ENCODE measurements at places on chromosomes 3 and 15. TPM values are rescaled to one million over a fixed set of nuclear protein-coding genes. Genes with fewer than 3 reads are reported as not detected.

DNA sequence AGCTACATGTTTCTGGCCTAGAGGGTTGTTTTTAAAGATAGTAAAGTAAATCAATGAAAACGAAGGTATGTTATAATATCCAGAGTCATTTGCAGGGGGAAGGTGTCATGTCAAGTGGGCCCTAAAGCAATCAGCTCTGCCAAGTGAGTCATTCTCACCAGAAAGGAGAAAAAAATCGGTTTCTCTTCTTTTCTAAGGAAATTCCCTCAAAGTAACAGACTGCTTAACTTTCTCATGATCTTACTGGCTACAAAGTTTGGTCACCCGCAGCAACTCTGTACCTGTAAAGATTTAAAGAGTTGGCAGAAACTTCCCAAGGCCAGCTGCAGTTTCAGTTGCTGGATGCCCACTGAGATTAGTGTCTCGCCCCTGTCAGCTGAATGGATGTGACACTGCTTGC lies 5.5 kb upstream of the FSIP1 start:
- no peak for DNase-seq

GRCh38 chr15:79185199-79185598 lies 94.6 kb upstream of the RASGRF1 start:
- DNase-seq = no peak

Gene NAA50
- total RNA-seq = 100 TPM

Gene FOXB1
- total RNA-seq = not detected

DNA sequence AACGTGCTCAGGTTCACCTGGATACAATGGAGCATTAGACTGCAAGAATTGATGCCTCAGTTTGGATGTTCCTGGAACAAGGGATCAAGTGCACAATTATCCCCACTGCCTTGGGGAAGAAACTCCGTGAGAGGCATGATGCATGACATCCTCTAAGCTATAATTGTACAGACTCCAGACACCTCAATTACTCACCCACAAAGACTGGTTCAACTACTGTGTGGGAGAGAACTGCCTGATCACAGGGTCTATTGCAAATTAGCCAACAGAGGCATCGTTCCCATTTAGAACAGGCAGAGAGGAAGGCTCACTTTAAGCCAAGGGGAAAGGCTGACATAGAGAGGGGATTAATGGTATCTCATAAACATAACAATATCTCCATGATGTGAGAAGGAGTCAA lies 43.5 kb downstream of the ARRDC4 start:
- DNase-seq = no peak

Gene PFKFB4
- 29.1 TPM for total RNA-seq

Gene GOLGA8G
- total RNA-seq = not detected

DNA sequence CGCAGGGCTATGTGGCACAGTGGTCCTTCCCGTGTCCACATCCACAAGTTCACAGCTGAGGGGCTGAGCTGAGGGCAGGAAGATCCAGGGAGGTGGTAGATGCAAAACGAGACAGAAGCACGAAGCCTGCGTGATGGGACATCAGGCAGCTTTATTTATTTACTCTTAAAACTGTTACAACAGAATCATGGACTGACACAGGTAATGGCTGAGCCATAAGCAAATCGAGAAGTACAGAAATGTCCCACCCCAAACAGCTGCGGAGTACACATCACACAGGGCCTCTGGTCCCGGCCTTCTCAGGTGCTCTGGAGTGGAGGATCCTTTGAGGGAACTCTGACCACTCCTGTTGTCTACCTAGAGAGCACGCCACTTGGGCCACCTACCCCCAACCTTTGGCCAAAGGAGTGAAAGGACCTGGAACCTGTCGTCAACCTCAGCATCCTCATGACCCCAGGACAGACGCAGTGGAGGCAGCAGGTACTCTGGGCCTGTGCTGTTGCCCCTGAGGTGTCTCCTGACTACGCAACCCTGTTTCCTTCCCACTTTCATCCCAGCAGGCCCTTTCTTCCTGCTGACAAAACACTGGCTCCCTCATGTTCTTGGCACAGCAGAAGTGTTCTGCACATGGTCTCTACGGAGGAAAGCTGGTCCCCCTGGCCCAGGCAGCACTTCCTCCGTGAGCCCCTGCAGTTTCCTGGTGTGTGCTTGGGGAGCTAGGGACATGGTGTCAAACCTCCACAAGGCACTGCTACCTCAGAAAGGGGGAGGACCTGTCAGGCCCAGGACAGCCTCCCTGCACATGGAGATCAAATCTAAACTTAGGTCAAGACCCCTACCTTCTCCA lies 47.8 kb downstream of the DHX30 start:
- DNase-seq = peak; percentile 59

- no peak for DNase-seq
Measured at GRCh38 chr3:150312018-150312657, 96.0 kb upstream of the TSC22D2 start.

Gene SPESP1
- 0.43 TPM for total RNA-seq

- no peak for DNase-seq
Measured at GRCh38 chr15:73624530-73624929, 8.7 kb downstream of the NPTN start.

Gene ZDHHC23
- total RNA-seq = 5.3 TPM

Gene CPA3
- total RNA-seq = 0.25 TPM

GRCh38 chr3:8980756-8981257 lies 17.5 kb upstream of the RAD18 start:
- no peak for DNase-seq

Gene GOLGA6B
- not detected for total RNA-seq

Gene SAXO2
- not detected for total RNA-seq

- peak; percentile 72 for DNase-seq
Measured at GRCh38 chr3:195065142-195065863, 205.7 kb downstream of the XXYLT1 start.

Data from spleen (tissue), 13 donors.